ENCODE measurements at places on chromosomes 3 and 15.

DNA sequence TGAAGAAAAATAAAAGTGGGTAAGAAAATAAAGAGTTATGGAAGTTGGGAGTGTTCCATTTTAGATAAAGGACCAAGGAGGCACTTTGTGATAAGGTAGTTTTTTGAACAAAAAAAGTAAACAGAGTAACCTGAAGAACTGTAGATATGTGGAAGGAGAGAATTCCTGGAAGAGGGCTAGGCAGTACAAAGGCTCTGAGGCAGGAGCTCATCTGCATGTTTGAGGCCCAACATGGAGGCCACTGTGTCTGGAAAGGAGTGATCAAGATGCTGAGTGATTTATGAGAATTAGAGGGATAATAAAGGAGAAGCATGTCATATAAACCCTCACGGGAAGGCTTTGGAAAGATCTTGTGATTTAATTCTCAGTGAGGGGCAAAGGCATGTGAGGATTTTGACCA, 126.5 kb downstream of the DTWD1 start:
- DNase-seq, result no peak

DNA sequence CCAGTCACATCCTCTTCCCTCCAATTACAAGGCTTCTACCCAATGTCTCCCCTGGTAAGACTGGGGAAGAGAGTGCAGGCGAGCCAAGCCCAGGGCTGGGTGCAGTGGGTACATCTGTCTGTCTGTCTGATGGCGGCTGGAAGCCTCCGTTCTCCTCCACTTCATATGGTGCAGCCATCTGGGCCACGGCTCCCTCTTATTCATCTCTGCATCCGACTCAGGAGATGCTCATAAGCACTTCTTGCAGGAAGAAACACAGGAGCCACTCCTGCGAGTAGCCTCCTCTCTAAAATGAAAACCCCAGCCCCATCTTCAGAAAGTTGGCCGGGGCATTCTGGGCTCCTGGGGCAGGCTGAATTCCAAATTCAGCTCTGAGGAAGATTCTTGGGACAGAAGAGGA, 67.5 kb upstream of the SLC6A6 start:
- DNase-seq, result no peak

GRCh38 chr3:149118724-149119123, 10.7 kb upstream of the HPS3 start:
- DNase-seq, result no peak

DNA sequence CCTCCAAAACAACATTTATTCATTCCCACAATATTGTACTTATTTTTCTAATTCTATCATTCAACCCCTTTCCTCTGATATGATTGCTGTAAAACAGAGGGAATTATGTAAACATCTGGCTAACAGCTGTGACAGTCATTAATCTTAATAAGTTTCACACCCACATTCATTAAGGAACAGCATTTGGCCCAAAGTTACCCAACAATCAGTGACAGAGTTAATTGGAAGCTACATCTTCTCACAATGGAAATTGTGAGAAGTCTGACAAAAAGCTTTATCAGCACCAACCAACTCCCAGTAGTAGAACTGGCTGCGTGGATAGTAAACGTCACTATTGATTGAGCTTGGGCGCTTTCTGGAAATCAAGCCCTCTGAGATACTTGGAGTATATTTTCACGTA, 165.8 kb upstream of the SLC24A5 start:
- DNase-seq, result no peak

DNA sequence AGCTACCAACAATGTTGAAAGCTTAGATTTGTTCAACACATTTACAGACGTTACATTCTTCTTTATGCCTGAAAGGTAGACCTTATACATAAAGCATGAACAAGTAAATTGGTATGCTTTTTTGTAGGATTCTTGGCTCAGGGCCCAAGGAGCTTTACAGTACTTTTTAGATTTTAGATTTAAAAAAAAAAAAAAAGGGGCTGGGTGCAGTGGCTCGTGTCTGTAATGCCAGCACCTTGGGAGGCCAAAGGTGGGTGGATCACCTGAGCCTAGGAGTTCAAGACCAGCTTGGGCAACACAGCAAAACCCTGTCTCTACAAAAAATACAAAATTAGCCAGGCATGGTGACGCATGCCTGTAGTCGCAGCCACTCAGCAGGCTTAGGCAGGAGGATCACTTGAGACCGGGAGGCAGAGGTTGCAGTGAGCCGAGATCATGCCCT, 39.7 kb downstream of the MEF2A start:
- DNase-seq, result no peak

GRCh38 chr3:72141264-72141663, 356.3 kb upstream of the PROK2 start:
- no peak for DNase-seq

DNA sequence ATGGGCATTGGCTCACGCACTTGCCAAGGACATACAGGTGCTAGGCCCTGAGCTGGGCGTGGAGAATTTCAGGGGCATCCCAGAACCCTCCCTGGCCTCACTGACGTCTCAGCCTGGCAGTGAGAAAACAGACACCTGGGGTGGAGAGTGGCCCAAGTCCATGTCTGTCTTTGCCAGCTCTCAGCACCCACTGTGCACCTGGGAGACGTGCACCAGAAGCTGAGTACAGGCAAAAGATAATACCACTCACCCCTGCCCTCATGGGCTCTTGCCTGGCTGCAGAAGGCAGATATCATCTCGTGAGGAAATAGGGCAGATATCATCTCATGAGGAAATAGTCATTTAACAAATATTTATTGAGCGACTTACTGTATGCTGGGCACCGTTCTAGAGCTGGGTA, 8.0 kb downstream of the LOXL1 start:
- DNase-seq, result no peak

GRCh38 chr15:41862515-41863116, 24.0 kb downstream of the PLA2G4B start:
- DNase-seq, result peak; percentile 34

GRCh38 chr15:92808598-92809063, 91.5 kb upstream of the CHD2 start:
- no peak for DNase-seq

GRCh38 chr3:98240131-98240530, 23.9 kb upstream of the OR5H6 start:
- no peak for DNase-seq

- DNase-seq, result no peak
Measured at GRCh38 chr3:37997791-37998370, 7.3 kb downstream of the VILL start.

- no peak for DNase-seq
Measured at GRCh38 chr15:52567871-52568600, 794 bp downstream of the ARPP19 start.

- DNase-seq, result no peak
Measured at GRCh38 chr3:72660270-72661114, 187.8 kb downstream of the SHQ1 start.

- no peak for DNase-seq
Measured at GRCh38 chr3:58779934-58780333, 113.4 kb upstream of the FAM3D start.

DNA sequence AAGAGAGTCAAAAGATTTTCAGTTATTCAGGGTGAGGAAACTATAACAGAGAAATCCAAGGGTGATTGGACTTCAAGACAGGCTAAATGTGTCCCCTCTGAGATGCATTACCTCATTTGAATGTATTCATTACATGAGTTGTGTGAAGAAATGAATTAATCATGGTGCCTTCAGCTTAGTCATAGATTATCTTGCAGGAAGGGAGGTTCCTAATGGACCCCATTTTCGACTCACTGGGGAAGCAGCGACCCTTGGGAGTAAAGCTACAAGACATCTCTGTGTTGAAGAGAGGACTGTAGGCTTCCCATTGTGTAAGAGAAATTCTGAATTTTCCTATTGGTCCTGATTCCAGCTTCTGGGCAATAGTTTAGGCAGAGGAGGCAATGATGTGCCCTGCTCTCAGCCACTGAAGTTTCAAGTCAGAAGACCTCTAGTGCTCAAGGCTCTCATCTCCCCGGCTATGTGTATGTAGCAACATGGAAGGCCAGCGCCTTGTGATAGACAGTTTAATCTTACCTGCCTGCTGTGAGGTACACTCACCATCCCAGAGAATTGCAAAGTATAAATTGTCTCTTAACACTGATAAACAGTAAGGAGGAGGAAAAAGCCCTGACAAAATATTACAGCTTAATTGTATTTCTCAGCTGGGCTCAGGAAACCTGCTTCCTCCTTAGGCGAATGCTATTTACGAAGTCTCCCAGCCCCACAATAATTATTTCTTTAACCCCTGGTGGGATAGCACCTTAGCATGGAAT, 133.8 kb downstream of the PDCD6IP start:
- DNase-seq, result no peak

DNA sequence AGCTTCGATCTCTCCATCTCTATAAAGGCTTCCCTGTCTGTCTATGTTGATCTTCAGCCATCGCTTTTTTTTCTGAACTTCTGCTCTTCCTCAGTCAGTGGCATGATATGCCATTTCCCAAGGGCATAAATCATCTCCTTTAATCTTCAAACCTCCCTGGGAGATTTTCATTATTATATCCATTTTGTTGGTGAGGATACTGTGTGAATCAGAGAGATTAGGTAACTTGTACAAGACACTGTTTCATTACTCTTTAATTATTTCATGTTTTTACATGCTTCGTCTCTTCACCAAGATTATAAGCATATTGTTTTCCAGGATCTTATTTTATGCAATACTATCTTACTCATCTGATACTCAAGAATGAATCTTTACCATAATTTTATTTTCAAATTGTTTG, 124.8 kb upstream of the ATP11B start:
- DNase-seq, result no peak
